ENCODE measurements at places on chromosomes 5 and 9.

GRCh38 chr5:98905857-98906688, 22.7 kb downstream of the CHD1 start:
- no peak for DNase-seq

GRCh38 chr9:84424931-84425330, 84.4 kb upstream of the SLC28A3 start:
- no peak for DNase-seq

DNA sequence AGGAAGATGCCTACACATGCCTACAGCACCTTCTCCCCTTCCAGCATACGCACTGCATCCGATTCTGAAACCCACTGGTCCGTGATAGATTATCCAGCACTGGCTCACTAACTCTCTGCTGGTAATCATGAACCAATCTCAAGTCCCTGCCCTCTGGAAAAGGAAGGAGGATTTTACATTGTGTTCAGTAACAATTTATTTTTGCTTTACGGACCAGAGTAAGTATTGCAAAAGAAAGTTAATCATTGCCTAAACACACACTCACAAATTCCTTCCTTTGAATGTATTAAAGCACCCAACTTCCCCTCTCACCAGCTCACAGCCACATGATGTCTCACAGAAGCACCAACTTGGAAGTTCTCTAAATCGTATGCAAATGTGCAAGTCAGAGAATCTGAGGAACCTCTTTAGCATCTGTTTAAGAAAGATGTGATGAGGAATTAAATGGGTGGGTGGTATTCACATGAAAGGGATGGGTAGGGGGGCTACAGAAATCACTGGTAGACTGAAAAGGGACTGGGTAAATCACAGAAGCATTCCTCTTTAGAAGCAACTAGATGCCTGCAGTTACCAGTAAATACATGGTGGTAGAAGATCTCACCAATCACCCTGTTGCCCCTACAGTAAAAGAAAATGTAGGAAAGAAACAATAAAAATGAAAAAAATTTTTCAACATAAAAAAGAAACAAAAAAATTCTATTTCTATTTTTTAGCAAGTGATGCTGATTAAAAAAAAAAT, 8.4 kb downstream of the GNAQ start:
- DNase-seq, result no peak

GRCh38 chr9:127059765-127060361, 62.6 kb downstream of the ANGPTL2 start:
- no peak for DNase-seq

GRCh38 chr9:69425136-69425801, 100.3 kb downstream of the ENTREP1 start:
- no peak for DNase-seq
